Hematopoietic multipotent progenitor cell treated with erythropoietin and hydrocortisone succinate and interleukin-3 and kit ligand, for 6 days (in vitro differentiated cells): ENCODE measurements at places on chromosomes 12 and 14.

- DNase-seq, result no peak
These were observed 15.5 kb upstream of the ZNF268 start for GRCh38 chr12:133165776-133166175.

- no peak for DNase-seq
These were observed 368.0 kb downstream of the TMEM121 start for GRCh38 chr14:105894125-105894977.

- no peak for DNase-seq
These were observed 670 bp upstream of the BEGAIN start for GRCh38 chr14:100587763-100588411.

DNA sequence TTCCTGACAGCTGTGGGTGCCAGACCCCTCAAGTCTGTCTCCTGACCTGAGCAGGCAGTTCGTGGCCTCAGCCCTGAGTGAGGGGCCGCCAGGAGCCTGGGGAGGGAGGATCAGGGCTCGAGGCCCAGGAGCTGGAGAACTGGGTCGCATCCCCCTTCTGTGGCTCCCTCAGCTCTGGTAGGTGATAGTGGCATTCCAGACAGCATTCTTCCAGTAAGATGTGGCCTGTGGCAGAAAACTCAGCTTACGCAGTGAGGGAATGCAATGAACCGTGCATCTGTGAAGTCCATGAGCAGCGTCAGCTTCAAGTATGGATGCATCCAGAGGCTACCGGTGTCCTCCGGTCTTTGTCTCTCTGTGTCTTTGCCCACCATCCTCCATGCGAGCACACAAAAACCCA, 28.4 kb upstream of the FBRSL1 start:
- no peak for DNase-seq

DNA sequence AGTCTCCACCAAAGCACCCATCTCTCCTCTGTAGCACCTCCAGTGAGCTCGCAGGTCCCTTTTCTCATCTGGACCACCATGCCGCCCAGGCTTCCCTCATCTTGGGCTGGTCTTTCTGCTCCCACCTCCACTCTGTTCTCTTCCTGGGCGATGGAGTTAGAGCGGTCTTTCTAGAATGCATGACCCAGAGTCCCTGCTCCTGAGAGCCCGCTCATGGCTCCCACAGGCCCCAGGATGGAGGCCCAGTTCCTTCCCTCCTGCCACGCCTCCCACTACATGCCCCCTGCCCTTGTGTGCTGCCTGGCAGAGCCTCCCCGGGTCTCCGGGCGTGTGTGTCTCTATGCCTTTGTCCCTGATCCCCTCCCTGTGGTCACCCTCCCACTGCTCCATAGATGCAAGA, 100.7 kb upstream of the RTL1 start:
- DNase-seq, result no peak

- no peak for DNase-seq
These were observed 42.2 kb upstream of the FBXO33 start for GRCh38 chr14:39474416-39474911.

DNA sequence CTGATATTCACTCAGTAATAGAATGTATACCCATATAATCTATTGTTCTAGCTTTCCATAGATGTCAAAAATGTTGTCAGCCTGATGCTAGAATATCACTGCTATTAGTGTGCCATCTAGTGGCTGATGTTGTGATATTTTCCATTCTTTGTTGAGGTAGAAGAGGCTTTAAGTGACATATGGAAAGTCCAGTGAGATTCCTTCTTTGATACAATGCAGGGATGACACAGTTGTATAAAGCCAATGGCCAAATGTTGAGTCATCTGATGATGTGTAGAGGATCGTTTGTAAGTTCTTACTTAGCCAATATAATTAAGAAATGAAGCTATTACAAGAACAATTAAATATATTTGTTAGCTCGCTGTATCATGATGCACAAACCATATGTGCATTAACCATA, 58.1 kb upstream of the PCED1B start:
- DNase-seq, result peak; percentile 81

DNA sequence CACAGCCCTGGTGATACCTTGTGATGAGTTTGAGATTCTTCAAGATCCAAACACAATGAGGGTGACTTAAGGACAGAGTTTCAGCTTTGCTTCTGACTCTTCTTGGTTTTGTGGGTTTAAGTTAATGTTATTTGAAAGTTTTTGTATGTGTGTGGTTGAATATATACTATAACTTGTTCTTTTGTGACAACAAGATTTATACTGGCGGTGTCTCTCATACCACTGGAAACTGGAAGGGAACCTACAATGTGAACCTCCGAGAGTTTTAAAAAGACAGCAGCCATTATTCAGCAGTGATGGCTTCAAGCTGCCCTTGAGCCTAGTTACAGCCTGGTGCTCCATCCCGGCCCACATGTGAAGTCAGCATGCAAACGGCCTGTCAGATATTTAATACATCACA, 87.9 kb upstream of the IGF1 start:
- no peak for DNase-seq

GRCh38 chr12:13443498-13443897, 247.0 kb downstream of the EMP1 start:
- no peak for DNase-seq

- no peak for DNase-seq
These were observed 228.0 kb downstream of the MON2 start for GRCh38 chr12:62694632-62695031.
